Tibial artery (tissue), 4 donors: ENCODE measurements at places on chromosomes 16 and 17.

- DNase-seq = no peak
Measured at GRCh38 chr17:45828582-45829133, 16.0 kb upstream of the SPPL2C start.

- DNase-seq = no peak
Measured at GRCh38 chr17:29396066-29396465, 5.9 kb downstream of the TAOK1 start.

DNA sequence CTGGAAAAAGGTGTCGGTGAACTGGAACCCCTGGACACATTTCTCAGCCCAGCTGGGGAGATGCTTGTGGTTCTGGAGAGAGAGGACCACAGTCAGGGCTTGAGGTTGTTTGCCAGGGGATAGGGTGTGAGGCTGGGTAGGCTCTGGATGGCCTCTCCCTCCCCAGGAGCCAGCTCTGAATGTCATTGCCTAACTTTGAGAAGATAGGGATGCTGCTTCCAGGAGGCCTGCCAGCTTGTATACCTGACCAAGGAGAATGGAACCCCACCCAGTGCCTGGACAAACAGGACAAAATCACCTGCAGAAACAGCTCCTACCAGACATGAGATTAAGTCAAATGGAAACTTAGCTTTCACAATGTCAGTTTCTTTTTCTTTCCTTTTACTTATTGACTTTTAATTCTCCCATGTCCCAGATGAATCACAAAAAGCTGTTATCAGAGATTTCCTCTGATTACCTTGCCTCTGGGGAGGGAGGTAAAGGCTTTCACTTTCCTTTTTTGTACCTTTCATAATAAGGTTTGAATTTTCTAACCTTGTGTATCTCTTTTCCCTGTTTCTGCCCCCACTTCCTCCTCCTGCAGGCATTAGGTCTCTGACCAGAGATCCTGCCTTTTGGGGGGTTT lies 29.8 kb upstream of the PLLP start:
- DNase-seq = no peak

GRCh38 chr16:13083681-13084080 lies 182.3 kb downstream of the SHISA9 start:
- no peak for DNase-seq

- no peak for DNase-seq
Measured at GRCh38 chr16:8893976-8894690, 12.0 kb downstream of the LITAFD start.

DNA sequence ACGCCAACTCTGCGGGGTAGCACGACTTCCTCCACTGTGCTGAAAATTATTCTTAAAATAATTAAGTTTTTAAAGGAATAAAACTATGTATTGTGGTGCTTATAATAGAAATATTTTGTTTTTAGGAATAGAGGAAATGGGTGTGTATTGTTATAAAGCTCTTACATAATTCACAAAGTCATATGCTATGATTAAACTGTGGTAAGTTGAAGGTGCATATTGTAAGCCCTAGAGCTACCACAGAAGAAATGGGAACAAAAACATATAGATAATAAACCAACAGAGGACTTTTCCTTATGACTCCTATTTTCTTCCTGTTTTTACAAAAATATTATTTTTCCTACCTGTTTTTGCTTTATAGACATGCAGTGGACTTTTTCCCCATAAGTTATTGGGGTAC lies 4.3 kb upstream of the SLFN11 start:
- no peak for DNase-seq
